Endothelial cell (in vitro differentiated cells): ENCODE measurements at places on chromosomes 11 and 22. TPM values are rescaled to one million over a fixed set of nuclear protein-coding genes. Genes with fewer than 3 reads are reported as not detected.

OR4A16 gene
- not detected for total RNA-seq

ESAM gene
- total RNA-seq = 490 TPM

GRCh38 chr11:121664144-121664543 lies 211.4 kb upstream of the SORL1-AS1 start:
- no peak for DNase-seq

- DNase-seq = peak; percentile 37
Observed at GRCh38 chr11:32430568-32431381, 4.6 kb downstream of the WT1 start.

GRCh38 chr22:46017166-46017565 lies 40.2 kb upstream of the WNT7B start:
- no peak for DNase-seq

- DNase-seq = no peak
Observed at GRCh38 chr11:119432484-119433357, 9.7 kb upstream of the THY1 start.

CEND1 gene
- total RNA-seq = not detected

DNA sequence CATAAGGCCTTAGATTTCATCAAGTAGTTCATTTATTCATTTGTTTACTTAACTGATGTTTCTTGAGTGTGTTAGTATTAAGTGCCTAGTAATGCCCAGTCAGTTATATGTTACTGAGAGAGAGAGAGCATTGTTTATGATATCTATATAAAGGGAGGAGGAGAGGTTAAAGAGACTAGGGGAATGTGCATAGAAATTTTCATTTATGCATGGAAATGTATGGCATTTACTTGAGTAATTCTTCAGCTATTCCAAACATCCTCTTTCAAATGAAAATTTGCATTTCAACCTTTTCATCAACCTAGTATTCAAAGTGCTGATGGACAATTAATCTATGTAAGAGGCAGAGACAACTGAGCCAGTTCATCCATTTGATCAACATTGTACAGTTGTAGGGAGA lies 199.7 kb downstream of the NELL1 start:
- no peak for DNase-seq

C11orf54 gene
- 23.1 TPM for total RNA-seq

DNA sequence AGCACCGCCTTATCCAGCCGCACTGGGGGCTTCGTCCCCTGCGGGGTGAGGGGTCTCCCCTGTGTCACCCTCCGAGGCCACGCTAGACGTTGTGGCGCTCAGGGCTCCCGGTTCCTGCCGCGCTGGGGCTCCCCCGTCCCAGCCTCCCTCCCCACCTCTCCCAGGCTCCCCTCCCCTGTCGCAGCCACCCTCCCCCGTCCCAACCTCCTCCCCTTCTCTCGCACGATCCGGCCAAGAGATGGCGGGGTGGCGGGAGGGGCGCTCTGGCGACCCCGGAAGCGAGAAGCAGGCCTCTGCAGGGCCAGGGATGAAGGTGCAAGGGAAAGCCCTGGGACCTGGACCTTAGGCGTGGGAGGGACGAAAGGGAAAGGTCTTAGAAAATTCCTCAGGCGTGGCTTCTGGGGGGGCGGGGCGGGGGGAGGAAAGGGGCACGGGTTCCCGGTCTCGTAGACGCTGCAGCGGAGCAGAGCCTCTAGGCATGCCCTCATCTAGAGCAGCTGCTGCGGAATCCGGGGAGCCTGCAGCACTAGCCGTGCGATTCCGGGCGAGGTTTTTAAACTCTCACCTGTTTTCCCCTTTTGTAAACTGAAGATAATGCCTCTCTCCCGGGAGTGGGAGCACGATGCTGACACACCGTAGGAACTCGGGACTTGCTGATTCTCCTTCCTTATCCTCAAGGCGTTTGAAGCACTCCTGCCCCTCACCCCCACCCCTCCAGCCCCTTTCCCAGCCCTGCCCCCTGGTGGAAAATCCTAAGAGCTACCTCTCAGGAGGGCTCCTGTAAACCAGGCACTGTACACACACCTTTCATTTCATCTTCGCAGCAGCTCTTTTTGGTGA lies 14.4 kb downstream of the KCNJ5 start:
- DNase-seq = peak; percentile 47

KRTAP5-2 gene
- not detected for total RNA-seq

APOL5 gene
- not detected for total RNA-seq

DNA sequence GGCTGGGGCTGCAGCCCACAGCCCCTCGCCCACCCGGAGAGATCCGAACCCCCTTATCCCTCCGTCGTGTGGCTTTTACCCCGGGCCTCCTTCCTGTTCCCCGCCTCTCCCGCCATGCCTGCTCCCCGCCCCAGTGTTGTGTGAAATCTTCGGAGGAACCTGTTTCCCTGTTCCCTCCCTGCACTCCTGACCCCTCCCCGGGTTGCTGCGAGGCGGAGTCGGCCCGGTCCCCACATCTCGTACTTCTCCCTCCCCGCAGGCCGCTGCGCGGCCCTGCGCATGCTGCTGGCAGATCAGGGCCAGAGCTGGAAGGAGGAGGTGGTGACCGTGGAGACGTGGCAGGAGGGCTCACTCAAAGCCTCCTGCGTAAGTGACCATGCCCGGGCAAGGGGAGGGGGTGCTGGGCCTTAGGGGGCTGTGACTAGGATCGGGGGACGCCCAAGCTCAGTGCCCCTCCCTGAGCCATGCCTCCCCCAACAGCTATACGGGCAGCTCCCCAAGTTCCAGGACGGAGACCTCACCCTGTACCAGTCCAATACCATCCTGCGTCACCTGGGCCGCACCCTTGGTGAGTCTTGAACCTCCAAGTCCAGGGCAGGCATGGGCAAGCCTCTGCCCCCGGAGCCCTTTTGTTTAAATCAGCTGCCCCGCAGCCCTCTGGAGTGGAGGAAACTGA lies 731 bp downstream of the GSTP1 start:
- DNase-seq = peak; percentile 43

DNA sequence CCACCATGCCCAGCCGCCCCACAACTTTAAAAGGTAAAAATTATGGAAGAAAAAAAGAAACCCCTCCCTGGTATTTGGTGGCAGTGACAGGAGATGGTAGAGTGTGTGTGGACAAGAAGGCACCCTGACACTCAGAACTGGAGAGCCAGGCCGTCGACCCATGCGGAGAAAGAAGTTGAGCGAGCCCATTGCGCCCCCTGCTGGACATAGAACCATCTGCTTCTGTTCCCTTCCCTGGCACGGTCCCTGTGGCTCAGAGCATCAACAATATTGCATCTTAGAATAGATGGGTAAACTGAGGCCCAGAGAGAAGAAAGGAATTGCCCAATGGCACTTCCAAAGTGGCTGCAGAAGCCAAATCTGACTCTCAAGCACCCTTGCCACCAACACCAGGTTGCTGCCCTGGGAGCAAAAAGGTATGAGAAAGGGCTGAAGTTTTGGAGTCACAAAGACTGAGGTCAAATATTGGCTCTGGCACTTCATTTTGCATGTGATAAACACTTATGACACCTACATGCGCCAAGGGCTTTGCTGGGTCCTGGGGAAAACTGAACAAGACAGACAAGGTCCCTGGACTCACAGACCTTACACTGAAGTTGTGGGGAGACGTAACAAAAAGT lies 8.6 kb downstream of the MRPL11 start:
- DNase-seq = peak; percentile 77

DNA sequence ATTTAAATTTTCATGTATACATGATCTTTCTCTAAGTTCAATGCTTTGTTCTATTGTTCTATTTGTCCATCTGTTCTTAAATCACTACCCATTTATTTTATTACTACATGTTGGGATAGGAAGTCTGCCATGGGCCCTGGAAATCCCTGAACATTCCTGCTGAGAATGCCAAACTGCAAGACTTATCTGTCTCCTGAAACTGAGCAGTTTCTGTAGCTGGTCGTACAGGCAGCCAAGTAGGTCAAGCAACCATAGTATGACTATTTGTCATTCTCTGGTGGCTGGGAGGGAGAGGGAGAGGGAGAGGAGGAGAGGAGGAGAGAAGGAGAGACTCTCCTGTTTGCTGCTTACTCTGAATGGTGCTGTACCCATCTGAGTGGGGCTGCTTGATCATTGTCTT lies 82.8 kb upstream of the SNX19 start:
- DNase-seq = no peak

DNA sequence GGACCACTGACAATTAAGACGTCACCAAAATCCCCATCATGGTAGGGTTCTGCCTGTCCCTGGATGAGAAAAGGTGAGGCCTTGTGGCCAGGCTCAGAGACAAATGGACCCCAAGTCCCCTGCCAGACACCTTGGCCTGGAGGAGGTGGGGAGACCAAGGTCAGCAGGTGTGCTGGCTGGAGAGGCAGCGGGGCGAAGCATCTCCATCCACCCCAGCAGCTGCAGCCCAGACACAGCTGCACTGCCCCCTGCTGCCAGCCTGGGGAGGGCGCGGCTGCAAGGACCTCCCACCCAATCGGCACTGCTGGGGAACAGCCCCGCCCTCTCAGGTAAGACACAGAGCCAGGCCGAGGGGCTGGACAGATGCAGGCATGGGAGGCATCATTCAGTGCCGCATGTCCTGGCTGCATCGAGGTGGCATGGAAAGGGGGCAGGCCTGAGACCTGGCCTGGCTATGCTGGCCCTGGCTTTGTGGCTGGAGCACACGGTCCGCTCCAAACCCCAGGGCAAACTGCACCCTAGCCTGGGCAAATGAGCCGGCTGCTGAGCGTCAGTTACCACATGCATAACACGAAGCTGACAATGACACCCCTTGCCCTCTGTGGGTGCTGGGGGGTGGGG lies 12.2 kb upstream of the MFNG start:
- peak; percentile 78 for DNase-seq

GSTT2B gene
- 6.0 TPM for total RNA-seq

DNA sequence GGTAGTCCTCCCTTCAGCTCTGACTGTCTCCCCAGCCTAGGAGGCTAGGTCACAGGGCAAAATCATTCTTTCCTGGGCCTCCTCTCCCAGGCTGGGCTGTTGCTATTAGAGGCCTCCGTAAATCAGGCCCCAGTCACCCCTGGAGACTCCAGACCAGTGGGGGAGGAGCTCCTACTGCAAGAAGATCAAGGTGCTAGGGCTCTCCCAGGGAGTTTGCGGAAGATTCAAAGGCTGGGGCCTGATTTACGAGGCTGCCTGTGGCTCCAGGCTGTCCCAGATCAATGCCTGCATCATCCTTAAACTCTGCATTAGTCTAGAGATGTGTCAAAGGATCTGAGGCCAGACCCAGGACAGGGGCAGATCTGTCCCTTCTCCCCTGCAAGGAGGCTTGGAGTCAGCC lies 346.2 kb downstream of the TENM4 start:
- no peak for DNase-seq

DNA sequence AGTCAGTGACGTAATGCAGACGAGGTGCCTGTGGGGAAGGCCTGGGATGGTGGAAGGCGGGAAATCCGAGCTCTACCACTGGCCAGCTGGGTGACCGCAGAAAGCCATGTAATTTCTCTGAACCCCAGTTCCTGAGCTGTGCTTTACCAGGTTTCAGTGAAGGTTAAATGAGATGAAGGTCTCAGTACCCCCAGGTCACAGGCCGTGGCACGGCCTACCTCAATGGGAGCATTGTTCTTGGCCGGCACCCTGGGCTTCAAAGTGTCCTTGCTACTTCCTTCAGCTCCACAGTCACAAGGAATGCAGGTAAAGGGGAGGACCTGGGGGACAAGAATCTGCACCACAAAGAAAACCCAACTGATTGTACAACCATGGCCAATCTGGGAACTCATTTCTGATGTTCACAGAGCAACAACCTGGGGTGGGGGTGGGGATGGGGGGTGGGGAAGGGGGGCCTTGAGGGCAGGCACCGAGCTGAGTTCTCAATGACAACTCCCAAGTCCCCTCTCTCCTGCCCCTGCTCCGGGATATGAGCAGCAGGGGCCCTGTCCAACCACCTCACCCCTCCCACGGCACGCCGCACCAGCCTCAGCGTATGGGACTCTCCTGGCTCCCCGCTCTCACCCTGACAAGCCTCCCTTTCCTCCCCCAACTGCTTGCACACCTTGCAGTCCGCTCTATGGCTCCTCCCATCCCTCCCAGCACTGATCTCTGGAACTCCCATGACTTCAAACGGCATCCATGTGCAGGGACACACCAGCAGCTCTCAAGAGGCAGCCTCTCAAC lies 59.1 kb upstream of the ARFGAP3 start:
- DNase-seq = no peak

GDPD4 gene
- total RNA-seq = not detected

DNA sequence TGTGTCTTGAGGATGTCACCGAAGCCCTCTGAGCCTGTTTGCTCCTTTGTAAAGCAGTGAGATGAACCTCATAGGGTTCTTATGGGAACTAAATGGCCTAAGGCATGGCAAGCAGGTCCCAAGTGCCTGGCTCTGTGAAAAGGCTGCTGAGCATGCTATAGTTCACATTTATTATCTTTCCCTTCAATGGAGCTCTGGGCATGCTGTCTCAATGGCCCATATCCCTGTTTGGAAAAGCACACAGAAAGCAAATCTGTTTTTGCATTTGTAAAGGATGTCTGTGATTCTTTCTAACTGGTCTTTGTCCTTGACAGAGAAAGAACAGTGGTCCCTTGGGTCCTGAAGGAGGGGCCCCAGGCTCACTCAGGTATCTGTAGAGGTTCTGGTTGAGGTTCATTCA lies 26.4 kb downstream of the RTCB start:
- no peak for DNase-seq

MTMR2 gene
- 65.0 TPM for total RNA-seq

NAALAD2 gene
- total RNA-seq = 30.9 TPM

GRCh38 chr11:101723371-101723770 lies 139.6 kb upstream of the TRPC6 start:
- no peak for DNase-seq

DNA sequence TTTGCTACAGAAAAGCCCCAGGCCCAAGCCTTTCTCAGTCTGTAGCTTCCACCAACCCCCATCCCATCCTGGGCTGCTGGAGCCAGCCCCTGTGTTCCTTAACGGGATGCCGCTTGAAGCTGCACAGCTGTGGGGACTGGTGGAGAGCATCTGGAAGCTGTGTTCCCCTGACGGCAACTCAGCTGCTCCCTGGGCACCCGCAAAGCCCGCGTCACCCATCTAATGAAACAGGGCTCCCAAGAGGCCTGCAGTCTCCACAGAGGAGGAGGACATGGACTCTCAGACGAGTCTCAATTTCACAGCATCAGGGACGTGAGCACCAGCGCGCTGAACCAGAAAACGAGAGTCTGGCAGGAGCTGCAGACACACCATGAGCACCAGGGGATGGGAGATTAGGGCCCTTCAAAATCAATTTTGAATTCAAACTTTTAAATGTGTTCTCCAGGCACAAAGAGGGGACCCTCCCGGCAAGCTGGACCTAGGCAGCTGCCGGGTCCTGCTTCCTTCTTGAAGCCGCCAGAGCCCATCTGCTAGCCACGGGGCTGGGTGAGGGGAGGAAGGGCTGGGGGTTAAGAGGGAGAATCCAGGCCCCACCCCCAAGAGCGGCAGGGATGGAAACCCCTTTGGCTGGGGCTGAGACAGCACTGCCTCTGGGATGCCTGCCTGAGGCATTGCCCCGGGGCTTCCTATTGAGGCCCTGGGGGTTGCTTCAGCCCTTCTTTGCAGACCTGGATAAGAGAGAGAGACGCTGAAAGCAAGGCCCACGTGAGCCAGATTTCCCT lies 21.0 kb downstream of the LMO1 start:
- DNase-seq = no peak

GRCh38 chr11:17780668-17781067 lies 46.1 kb downstream of the KCNC1 start:
- DNase-seq = no peak

DNA sequence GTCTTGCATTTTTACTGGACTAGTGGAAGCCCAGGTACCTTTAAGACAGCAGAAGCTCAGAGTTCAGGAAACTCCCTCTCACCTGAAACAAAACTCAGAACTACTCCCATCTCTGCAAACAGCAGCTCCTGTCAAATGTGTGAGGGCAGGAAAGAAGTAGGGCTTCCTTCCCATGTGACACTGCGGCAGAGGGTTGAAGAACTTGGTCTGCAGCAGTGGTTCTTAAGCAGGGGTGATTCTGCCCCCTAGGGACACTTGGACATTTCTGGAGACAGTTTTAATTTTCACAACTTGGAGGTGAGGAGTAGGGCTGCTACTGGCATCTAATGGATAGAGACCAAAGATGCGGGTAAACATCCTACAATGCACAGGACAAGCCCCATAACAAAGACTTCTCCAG lies 63.4 kb downstream of the RCN1 start:
- DNase-seq = no peak
